ENCODE measurements at places on chromosomes 2 and 18. TPM values are rescaled to one million over a fixed set of nuclear protein-coding genes. Genes with fewer than 3 reads are reported as not detected.

DNA sequence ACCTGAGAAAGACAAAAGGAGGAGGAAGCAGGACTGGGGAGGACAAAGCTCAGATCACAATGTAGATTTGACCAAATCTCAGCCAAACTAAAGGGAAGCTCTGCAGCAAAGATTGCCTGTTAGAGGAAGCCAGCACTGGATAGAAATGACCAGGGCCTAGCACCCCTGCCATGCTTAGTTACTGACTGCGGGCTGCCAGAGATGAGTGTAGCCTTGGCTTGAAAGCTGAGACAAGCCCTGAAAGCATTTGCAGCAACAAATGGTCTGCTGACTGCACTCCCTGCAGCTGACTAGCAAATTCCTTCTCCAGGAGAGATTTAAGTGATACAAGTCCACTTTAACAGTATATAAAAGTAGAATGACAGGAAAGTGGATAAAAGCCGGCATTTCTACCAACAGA is 140.9 kb upstream of the CRIM1 start:
- peak; percentile 4 for DNase-seq

- DNase-seq: no peak
Observed at GRCh38 chr2:161580426-161580825, 43.8 kb upstream of the SLC4A10 start.

GRCh38 chr2:20148923-20149702 is 75.8 kb downstream of the SDC1 start:
- DNase-seq: no peak

GRCh38 chr2:163953390-163953907 is 217.6 kb upstream of the FIGN start:
- DNase-seq: no peak

- no peak for DNase-seq
Observed at GRCh38 chr2:159150280-159150746, 136.2 kb downstream of the WDSUB1 start.

DNA sequence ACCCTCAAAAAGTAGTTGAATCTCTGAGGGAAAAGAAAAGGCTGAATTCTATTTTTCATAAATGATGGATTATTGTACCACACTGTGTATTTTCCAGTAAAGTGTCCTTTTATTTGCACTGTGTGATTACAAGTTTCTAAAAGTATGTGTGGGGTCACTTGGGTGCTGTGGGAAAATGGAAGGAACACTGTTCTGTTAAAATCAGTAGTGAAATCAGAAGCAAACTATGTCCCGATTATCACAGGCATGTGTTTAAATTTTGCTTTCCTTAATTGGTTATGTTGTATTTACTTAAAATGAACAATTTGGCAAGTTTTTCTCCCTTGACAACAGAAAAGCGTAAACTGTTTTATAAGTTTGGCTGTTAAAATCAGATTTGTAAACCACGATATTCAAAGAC is 353.1 kb downstream of the ARHGAP15 start:
- DNase-seq: peak; percentile 63

DNA sequence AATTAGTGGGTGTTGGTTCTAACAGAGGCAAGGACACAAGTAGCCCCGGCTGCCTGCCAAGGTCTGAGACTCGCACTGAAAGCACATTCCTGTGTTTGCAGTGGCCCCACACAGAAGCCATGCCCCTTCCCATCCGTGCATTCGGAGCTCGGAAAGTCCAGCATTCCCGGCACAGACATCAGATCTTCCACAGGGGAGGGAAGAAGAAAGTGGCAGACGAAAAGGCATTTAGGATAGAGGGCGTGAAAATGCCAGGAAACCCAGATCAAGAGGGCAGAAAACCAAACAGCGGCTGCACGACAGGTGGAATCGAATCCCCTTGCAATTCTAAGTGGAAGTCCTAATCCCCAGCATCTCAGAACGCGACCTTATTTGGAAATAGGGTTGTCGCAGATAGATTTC is 105.5 kb upstream of the ASB18 start:
- peak; percentile 2 for DNase-seq

- no peak for DNase-seq
Observed at GRCh38 chr2:237472909-237473877, 13.9 kb upstream of the MLPH start.

DNA sequence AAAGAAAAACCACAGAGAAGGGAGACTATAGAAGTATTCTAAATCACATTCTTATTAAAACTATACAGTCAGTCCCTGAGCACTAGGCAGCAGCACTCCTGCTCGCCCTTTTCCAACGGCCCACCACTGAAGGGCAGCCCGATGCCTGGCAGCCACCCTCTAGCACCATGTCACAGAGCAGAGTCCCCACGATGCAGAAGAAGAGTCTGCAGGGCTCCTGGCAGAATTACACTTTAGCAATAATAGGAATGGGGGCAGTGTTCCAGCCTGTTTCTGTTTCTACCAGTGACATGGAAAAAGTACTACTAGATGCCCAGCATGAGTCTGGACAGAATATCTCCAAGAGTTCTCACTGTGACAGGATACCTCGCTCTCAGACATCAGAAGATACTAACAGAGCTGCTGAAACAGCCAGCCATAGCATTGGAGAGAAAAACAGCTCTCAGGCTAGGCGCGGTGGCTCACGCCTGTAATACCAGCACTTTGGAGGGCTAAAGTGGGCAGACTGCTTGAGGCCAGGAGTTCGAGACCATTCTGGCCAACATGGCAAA is 87.6 kb downstream of the C2orf74 start:
- no peak for DNase-seq

DNA sequence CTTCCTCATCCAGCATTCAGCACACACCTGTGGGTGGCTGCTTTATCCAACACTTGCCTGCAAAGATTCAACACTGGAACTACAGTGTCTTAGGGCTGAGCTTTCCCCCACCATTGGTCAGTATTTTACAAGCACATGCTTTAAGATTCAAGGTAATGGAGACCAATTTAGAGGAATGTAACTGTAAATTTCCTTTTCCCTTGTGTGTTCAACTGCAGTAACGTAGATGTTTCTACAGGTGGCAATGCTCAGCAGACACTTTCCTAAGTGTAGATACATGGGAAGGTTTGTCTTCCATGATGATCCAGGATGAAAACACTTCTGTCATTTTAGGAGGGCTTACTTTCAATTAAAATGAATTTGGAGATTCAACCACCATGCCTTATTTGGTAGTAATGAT is 143.6 kb upstream of the PXDN start:
- DNase-seq: no peak

Gene ZSWIM2
- not detected for polyA plus RNA-seq

Gene SIGLEC15
- polyA plus RNA-seq: 0.34 TPM

Gene RGPD3
- polyA plus RNA-seq: 0.07 TPM

Gene CYP27C1
- polyA plus RNA-seq: 7.5 TPM

Gene TLX2
- not detected for polyA plus RNA-seq

Gene CHN1
- polyA plus RNA-seq: 14.1 TPM

Gene SCG2
- polyA plus RNA-seq: 0.15 TPM
